Endodermal cell (in vitro differentiated cells): ENCODE measurements at places on chromosomes 2 and 18.

DNA sequence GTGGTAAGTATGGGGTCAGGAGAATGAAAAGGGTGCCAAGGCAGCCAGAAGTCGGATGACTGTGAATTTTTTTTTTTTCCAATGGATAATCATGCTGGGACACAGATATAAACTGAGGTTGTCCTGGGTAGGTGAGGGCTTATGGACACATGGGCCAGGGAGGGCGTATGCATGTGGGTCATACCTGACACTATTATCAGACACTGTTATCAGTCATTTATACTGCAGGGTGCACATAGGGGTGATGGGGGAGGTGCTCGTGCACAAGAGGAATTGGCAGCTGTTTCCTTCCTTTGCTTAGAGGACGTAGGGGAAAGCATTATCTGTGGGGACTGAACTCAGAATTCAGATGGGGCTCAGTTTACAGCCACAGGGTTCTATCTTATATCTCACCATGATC lies 10.1 kb downstream of the CTIF start:
- DNase-seq: no peak
- H3K36me3 ChIP-seq: peaks cover 25% of the 10 kb centered on the region
- no peaks in the 10 kb centered on the region for H3K27me3 ChIP-seq
- no peak overlapping the region for H3K4me3 ChIP-seq

- H3K4me3 ChIP-seq: peak overlapping the region; percentile 84
- H3K36me3 ChIP-seq: no peaks in the 10 kb centered on the region
- H3K4me1 ChIP-seq: peaks cover 9% of the 10 kb centered on the region
- peak overlapping the region; percentile 82 for H3K27ac ChIP-seq
- DNase-seq: peak; percentile 96
These were observed 486 bp upstream of the GPR39 start for GRCh38 chr2:132415915-132416722.

DNA sequence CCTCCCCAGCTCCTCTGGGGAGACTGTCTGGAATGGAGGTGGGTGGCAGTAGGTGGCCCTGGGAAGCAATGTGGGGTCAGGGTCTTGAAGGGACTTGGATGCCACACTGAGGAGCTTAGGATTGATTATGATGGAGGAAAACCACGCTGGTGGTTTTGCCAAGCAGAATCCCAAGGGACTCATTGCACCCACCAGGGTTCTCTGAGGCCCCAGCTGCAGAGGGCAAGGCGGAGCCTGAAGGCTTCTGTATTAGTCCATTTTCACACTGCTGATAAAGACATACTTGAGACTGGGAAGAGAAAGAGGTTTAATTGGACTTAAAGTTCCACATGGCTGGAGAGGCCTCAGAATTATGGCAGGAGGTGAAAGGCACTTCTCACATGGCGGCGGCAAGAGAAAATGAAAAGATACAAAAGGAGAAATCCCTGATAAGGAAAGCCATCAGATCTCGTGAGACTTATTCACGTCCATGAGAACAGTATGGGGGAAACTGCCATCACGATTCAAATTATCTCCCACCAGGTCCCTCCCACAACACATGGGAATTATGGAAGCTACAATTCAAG lies 87.2 kb upstream of the YWHAQ start:
- H3K27me3 ChIP-seq: no peaks in the 10 kb centered on the region
- H3K4me1 ChIP-seq: no peaks in the 10 kb centered on the region
- no peak overlapping the region for H3K27ac ChIP-seq
- DNase-seq: no peak

DNA sequence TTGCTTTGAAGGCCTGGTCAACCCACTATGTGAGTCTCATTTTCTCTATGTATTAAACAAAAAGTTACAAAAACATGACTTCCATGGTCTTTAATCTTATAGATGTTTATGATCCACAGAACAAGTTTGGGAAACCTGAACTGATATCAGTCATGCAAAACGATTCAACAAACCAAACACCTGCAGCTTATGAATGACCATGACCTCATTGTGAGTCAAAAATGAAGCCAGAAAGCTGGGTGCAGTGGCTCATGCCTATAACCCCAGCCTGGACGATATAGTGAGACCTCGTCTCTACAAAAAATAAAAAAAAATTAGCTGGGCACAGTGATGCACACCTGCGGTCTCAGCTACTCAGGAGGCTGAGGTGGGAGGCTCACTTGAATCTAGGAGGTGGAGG lies 270.4 kb upstream of the CCDC68 start:
- no peaks in the 10 kb centered on the region for H3K27me3 ChIP-seq
- H3K4me3 ChIP-seq: no peak overlapping the region
- H3K4me1 ChIP-seq: no peaks in the 10 kb centered on the region
- peaks cover 16% of the 10 kb centered on the region for H3K36me3 ChIP-seq
- no peak for DNase-seq

DNA sequence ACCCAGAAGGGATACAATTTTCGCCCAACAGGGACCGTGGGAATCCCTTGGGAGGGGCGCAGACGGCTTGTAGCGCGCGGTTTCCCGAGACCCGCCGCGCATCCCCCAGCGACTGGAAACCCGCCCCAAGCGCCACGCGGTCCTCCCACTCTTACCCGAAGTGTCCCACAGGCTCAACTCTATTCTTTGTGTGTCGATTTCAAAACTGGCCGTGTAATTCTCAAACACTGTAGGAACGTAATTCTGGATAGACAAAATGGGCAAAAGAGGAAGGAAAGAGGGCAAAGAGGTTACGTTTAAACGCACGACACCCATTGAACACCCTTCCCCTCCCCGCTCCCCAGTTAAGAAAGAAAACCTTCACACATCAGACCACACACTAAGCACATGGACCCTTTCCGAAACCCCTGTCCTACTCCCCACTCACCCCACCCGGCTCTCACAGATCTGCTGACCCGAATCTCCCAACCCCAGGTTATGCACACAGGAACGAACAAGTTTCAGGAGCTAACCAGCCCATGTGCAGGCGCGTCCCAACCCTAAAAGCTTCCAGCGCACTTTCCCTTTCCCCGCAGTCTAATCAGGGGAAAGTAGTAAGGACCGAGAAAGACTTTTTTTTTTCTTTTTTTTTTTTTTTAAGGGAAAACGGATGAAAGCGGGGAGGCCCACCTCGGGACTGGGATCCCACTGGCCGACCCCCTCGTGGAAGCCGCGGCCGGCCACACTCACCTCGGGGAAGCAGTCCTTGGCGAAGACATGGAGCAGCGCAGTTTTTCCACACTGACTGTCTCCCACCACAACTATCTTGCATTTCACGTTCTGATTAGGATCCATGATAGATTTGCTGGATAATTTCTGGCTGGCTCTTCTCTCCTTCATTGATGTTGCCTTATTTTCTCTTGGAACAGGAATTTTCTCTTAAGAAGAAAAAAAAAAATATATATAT lies 655 bp downstream of the RND3 start:
- peak; percentile 77 for DNase-seq
- H3K27ac ChIP-seq: peak overlapping the region; percentile 80
- no peaks in the 10 kb centered on the region for H3K36me3 ChIP-seq
- H3K27me3 ChIP-seq: peaks cover 43% of the 10 kb centered on the region
- H3K4me1 ChIP-seq: peaks cover 3% of the 10 kb centered on the region

GRCh38 chr2:98815795-98816194 lies 84.9 kb upstream of the MGAT4A start:
- no peak overlapping the region for H3K4me3 ChIP-seq
- peak; percentile 35 for DNase-seq
- H3K27me3 ChIP-seq: peaks cover 12% of the 10 kb centered on the region

DNA sequence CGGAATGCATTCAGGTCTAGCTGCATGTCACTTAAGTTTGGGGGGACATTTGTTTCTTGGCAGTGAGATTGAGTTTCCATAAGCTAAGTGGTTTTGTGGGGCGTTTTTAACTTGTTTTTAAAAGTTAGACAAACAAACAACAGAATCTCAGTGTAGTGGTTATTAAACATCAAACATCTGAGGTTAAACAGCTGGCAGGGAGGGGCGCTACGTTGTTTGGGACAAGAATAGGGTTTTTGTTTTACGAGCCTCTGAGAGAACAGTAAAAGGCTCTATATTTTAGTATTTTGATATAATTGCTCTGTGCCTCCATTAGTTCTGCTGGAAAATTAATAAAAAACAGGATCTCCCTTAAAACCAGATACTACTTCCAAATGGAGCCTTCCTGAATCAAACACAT lies 41.6 kb upstream of the TMEM177 start:
- H3K4me1 ChIP-seq: no peaks in the 10 kb centered on the region
- no peaks in the 10 kb centered on the region for H3K27me3 ChIP-seq
- no peak overlapping the region for H3K4me3 ChIP-seq
- H3K27ac ChIP-seq: no peak overlapping the region
- no peak for DNase-seq
- H3K36me3 ChIP-seq: no peaks in the 10 kb centered on the region

DNA sequence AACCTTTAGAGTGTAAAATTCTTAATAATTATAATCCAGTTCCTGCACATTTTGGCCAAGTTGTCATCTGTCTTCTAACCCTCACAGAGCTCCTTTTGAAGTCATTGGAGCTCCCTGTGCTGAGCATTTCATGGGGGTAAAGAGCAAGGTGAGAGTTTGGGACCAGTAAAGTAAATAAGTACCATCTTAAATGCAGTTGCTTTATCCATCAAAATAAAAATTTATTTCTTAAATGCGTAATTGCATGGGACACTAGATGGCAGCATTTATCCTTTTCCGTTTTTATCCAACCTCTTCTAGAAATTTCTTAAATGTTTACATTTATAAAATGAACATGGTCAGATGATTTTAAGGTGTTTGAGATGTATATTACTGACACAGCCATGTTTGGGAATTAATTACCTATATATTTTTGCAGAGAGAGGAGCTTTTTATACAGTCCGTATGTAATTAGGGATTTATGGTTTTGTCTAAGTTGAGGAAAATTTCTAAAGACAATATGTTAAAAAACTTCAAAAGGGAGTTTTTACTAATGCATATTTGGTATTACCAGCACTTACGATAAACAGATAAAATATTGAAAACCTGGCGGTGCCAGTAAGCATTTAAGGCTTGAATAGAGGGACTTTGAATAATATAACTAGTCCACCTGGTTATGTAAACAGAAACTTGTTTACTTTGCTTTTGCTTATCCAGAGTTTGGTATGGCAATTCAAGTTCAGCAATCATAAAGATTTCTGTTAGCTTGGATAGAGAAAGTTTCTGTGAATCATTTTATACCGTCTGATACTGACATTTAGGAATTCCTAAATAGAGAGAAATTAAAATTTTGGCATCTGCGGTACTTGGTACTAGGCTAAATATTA lies 54.5 kb downstream of the ACSL3 start:
- no peak overlapping the region for H3K27ac ChIP-seq
- no peak overlapping the region for H3K4me3 ChIP-seq
- DNase-seq: no peak
- H3K36me3 ChIP-seq: peaks cover 23% of the 10 kb centered on the region

DNA sequence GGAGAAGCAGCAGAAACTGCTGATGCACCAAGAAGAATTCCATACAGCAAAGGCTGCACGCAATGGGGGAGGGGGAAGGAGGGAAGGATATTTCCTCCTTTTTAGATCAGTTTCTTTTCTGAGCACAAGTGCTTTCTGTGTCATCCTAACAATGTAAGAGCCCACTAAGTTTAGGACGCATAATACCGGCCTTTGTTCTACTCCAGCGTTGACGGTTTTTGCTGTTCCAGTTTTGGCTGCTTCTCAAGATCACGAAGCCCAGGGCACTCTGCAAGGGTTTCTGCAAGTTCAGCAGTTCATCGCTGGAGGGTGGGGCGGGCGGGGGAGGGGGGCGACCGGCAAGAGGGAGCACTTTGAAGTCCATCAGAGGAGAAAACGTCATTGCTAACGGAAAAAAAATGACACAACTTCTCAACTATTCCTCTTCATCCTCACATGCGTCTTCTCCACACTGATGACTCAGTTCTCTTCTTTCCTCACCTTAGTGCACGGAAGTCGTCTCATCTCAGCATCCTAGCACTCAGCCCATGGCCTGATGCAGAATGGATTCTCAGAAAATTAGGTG lies 8.7 kb downstream of the FAM178B start:
- no peaks in the 10 kb centered on the region for H3K27me3 ChIP-seq
- H3K4me1 ChIP-seq: no peaks in the 10 kb centered on the region
- no peak overlapping the region for H3K27ac ChIP-seq
- no peak for DNase-seq
- no peaks in the 10 kb centered on the region for H3K36me3 ChIP-seq
